ENCODE measurements at places on chromosomes 2 and 18.
A peak's percentile ranks its signal among the peaks of the same experiment; 100 is the strongest.

- no peak for DNase-seq
Observed at GRCh38 chr2:172416447-172417058, 10.8 kb upstream of the ITGA6 start.

DNA sequence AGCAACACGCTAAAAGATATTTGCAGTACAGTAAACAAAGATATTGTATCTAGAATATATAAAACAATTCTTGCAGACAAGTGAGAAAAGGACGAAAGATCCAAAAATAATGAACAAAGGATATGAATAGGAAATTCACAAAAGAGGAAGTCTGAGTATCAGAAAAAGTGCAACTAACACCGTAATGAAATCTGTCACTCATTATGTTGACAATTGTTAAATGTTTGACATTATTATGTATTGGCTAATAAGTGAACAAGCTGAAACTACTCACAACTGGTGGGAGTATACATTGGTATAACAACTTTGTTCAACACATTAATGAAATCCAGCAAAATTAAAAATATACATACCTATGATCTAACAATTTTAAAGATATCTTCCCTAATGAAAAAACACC is 36.7 kb upstream of the ASXL3 start:
- no peak for DNase-seq

DNA sequence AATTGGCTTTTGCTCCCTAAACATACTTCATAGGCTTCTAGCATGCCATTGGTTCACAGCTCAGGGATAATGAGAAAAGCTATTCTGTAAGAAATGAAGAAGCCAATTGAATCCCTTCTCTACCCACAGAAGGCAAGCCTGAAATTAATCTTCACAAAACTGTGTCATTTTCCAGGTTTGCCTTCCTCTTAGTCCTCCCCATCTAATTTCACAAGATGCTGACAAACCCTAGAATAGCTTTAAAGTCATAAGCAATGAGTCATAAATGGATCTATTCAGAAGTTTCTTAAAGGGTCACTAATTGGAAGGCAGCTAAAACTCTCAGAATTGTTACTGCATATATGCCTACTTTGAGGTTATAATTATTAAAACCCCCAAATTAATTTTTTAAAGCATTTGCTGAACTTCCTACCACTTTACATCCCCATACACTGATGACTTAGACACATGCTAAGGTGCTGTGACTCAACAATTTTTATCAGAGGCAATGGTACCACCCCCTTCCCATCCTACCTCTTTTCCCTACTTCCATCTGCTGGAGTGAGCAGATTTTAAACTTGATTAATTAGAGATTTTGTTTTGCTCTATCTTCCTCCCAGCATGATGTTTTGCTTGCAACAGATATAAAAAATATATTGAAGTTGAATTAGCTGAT is 51.3 kb upstream of the NABP1 start:
- no peak for DNase-seq

GRCh38 chr2:20487392-20488174 is 40.7 kb downstream of the RHOB start:
- DNase-seq: no peak

- DNase-seq: no peak
Observed at GRCh38 chr2:130842770-130843169, 6.1 kb downstream of the ARHGEF4 start.

DNA sequence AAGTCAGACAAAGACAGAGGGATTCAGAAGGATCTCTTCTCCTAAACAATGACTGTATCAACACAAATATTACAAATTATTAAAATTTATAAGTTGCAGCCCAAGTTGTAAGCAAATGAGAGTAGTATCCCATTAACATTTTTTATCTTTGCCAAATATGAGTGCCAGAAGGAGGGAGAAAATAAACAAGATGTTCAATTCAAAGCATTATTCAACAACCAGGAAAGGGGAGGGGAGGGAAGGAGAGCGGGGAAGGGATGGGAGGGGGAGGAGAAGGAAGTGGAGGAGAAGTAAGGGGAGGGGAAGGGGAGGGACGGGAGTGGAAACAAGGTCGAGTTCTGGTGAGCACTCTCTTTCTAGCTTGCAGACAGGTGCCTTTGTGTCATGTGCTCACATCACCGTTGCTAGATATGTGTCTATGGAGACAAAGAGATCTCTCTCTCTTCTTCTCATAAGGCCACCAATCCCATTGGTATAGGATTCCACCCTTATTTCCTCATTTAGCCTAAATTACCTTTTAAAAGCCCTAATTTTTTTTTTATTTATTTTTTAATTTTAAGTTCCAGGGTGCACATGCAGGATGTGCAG is 679.6 kb upstream of the CHAC2 start:
- DNase-seq: no peak

GRCh38 chr2:171159372-171160118 is 1.1 kb downstream of the TLK1 start:
- DNase-seq: peak; percentile 55

- DNase-seq: no peak
Observed at GRCh38 chr2:157572725-157573124, 55.9 kb downstream of the ACVR1C start.

- no peak for DNase-seq
Observed at GRCh38 chr18:69402533-69402989, 1.9 kb downstream of the DOK6 start.

DNA sequence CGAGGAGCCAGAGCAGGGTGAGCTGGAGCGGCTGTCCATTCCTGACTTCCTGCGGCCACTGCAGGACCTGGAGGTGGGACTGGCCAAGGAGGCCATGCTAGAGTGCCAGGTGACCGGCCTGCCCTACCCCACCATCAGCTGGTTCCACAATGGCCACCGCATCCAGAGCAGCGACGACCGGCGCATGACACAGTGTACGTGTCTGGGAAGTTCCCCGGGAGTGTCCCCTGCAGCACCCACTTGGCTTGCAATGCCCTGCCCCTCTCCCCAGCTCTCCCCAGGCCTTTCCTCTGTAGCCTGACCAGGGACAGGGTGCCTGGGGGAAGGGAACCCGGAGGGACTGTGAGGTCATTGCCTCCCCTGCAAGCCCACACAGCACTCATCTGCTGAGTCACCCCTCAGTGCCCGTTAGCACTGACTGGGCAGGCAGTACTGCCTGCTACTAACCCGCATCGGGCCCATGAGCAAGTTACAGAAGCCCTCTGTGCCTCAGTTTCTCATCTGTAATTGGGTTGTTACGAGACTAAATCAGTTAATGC is 29.4 kb upstream of the GMPPA start:
- DNase-seq: no peak

DNA sequence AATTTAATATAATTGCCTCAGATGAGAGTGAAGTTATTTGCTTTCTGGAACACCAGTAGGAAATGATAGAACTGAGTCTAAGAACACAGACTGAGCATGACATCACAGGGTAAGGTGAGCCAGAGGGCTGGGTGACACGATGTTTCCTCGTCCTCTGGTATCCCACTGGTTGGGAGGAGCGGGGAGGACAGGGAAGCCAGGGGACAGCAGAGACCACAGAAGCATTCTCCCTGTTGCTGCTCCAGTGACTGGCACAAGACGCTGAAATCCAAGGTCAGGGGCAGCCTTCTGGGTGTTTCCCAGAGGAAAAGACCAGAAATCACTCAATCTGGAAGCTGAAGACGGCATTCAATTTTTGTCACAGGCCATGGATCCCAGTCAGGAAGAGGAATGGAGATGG is 363.4 kb upstream of the SOX11 start:
- no peak for DNase-seq

GRCh38 chr2:635687-636621 is 41.3 kb downstream of the TMEM18 start:
- DNase-seq: no peak

DNA sequence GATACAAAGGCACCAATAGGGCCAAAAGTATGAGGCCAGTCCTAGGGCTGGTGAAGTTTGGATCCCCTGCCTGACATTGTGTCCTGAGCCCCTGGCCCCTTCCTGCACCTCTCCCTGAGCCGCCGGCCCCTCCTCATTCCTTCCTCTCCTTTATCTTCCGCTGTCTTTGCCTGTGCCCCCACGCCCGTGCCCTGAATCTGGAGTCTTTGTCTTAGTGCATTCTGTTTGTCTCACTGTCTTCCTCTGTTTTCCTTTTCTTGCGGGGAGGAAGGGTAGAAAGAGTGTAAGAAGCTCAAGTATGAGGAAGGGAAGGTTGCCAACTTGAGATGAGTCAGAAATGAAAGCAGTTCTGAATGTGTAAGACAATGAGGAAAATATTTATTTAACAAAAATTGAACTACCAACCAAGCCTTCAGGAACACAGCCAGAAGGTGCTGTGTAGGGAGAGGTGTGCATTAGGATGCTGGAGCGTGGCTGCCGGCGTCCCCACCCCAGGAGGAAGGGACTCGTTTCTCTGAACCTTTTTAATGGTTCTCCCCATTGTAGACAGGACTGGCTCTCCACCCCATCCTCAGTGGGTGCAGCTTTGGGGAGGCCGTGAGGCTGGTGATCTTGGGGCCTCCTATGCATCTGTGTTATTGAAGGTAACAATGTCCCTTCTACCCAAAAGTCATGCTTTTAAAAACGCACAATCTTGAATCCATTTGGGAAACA is 133.1 kb downstream of the NEDD4L start:
- DNase-seq: no peak

DNA sequence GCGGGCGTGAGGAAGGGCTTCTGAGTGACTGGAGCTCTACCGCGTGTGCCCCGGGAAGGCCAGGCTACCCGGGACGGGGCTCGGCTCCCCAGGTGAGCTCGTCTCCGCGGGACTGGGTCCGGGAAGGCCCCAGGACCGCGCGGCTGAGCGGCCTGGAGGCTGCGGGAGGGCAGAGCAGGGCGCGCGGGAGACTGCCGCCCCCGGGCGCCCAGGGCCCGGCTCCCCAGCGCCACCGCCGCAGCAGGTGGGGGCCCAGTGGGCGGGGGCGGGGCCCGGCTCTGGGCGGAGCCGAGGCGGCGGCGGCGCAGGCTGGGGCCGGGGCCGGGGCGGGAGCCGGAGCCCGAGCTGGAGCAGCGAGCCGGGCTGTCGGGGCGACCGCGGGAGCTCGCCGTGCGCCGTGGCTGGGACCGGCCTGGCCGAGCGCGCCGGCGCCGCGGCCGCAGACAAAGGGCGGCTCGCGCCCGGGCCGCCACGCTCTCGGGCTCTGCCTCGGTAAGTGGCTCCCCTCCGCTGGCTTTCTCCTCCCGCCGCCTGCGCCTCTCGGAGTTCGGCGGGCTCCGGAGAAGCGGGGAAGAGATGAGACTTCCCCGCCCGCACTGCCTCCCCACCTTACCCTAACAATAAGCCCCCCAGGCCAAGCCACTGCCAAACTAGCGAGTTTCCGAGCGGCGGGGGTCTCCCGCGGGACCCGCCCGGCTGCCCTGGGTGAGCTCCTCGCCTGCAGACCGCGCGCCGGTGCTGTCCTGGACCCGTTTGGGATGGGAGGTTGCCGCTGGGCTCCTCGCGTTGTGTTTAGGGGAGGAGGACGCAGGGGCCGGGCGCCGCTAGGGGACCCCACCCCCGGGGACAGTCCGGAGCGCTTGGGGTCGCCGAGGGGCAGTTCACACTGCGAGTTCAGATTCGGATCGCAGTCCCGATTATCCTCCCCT is at the start of gene MAPK4:
Gene MAPK4, plus strand, starts transcription at position 336 of the 929 bp plus-strand sequence. CDS start 103,872 bp downstream, outside the sequence.
- no peak for DNase-seq

DNA sequence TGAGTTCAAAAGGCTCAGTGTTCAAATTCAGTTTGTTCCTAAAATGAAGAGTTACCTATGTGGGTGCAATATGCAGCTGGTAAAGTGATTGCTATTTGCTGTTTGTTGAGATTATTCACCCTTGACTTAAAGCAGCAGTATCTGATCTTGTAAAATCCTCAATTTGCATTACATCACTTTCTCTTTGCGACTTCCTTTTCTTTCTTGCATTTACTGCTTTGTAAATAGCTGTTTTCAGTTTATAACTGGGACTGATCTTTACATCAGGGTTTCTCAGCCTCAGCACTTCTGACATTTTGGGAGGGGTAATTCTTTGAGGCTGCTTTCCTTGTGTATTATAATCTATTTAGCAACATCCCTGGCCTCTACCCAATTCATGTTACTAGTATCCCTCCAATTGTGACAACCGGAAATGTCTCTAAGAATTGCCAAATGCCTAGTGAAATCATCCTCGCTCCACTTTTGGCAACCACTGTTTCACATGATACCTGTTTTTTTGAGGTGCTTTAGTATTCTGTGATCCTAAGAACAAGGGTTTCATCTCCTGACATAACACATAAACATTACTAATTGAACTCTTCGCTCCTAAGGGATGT is 12.1 kb upstream of the ERCC3 start:
- no peak for DNase-seq

DNA sequence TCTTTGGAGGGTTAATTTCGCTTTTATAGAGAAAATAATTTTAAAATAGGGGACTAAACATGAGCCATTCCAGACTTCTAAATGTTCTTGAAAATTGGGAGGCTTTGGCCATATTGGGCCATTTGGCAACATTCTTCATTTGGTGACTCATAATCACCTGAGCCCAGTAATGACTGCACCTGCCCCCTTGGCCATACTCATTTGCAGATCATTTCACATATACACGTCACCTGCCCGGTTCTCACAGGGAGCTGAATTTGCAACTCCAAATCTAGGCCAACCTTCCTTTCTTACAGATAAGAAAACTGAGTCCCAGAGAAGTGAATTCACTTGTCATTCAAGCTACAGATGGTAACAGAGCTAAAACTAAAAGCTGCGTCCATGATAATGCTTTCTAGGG is 289.7 kb downstream of the EPHA4 start:
- no peak for DNase-seq

DNA sequence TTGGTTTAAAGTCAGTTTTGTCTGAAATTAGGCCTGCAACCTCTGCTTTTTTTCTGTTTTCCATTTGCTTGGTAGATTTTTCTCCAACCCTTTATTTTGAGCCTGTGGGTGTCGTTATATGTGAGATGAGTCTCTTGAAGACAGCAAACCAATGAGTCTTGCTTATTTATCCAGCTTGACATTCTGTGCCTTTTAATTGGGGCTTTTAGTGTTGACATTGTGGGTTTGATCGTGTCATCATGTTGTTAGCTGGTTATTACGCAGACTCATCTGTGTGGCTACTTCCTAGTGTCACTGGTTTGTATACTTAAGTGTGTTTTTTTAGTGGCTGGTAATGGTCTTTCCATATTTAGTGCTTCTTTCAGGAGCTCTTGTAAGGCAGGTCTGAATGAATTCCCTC is 18.8 kb downstream of the TMEM87B start:
- no peak for DNase-seq

- no peak for DNase-seq
Observed at GRCh38 chr2:128513961-128514283, 195.3 kb upstream of the HS6ST1 start.

DNA sequence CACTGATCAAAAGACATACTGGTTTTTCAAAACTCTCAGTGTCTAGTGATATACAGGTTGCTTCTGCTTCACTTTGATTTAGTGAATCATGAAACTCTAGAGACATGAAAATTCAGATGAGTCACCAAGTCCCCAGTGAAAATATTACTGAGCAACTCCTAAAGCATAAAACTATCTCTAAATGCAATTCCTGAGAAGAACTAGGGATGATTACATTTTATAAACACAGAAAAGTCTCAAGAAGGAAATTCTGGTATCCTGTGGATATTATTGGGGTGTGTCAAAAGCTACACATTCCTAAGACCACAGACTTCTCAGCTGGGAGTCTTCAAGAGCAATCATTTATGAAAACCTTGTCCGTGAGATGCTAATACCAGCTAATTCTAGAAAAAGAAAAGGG is 9.7 kb downstream of the LRRTM4 start:
- DNase-seq: no peak

- no peak for DNase-seq
Observed at GRCh38 chr2:107222466-107222865, 336.5 kb upstream of the ST6GAL2 start.

Data from activated naive CD4-positive, alpha-beta T cell (primary cell).